Cardiac muscle cell (in vitro differentiated cells and primary cell): ENCODE measurements at places on chromosomes 4 and X. TPM values are rescaled to one million over a fixed set of nuclear protein-coding genes. Genes with fewer than 3 reads are reported as not detected.

- peak; percentile 70 for DNase-seq
Measured at GRCh38 chrX:130916636-130917422, 13.8 kb upstream of the ENOX2 start.

DNA sequence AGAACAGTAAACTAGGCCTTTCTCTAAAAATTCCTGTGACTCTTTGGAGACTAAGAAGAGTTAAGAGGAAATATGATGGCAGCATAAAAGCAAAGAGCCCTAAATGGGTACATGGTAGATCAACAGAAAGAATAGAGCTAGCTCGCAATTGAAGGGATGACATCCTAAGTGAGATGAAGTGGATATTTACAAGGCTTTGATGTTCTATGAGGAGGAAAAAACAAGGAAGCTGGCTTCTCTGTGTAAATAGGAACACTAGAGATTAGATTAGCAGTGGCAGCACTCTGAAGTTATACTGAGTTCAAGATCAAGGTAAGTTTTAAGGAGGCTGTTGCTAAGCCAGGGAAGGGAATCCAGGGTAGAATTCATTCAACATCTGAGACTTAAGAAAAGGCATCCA lies 73.1 kb upstream of the MBNL3 start:
- no peak for DNase-seq

DNA sequence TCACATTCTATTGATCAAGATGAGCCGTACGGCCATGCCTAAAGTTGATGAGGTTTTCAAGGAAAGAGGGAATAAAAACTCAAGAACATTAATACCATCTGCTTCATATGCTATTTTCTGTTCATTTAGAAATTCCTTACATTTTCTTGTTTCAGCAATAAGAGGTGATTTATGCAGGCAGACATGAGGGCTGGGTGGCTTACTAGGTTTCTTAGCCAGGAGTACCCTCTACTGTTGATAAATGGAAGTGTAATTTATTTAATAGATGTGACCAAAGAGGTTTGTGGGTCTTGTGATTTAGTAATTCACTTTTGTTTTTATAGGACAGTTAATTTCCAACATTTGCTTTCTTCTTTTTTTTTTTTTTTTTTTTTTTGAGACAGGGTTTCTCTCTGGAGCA lies 6.4 kb upstream of the SMIM9 start:
- DNase-seq, result peak; percentile 4

GRCh38 chrX:115948018-115948923 lies 222.3 kb upstream of the AGTR2 start:
- DNase-seq, result no peak

- no peak for DNase-seq
Measured at GRCh38 chrX:118181030-118181429, 64.4 kb upstream of the KLHL13 start.

DNA sequence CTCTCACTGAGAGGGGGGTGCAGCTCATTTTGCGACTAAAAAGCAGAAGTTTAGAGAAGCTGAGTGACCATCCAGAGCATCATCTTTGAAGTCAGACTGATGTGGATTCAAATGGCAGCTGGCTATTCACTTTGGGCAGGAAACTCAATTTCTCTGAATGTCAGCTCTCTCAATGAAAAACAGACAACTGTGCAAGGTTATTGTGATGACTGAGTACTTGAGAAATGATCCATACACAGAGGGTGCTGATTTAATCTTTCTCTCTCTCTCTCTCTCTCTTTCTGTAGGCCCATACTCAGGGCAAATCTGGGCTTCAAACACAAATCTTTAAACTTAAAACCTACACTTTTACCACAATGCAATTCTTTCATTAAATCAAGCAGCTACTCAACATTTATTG lies 185.8 kb upstream of the SLIT2 start:
- no peak for DNase-seq

DNA sequence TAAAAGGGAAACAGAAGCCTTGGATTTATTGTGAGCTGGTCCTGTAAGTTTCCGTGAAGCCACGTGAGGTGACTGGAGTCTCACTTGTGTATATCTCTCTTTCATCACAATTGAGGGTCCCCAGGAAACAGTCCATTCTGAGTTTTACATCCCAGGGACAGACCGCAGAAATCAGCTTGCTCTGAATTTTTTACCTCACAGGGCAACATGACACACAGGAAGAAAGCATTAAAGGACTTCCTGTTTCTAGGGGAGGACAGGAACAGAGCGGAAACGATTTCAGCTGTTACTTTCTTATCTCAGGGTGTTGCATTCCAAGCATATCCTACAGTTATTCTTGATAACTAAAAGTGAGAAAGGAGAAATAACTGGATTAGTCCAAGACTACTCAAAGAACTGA lies 553.5 kb downstream of the TRAM1L1 start:
- DNase-seq, result peak; percentile 2

DNA sequence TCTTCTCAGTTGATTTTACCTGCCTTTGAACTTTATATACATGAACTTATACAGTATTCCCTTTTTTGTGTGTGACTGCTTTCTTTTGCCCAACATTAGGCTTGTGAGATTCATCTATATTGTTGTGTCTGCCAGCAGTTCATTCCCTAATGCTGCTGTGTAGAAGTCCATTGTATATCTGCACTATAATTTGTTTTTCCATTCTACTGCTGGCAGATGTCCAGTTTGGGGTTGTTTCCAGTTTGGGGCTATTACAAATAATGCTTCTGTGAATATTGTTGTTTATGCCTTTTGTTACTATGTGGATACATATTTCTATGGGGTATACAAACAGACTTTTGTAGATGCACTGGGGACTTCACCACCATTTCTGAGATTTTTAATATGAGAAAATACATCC lies 268.4 kb downstream of the DCTD start:
- no peak for DNase-seq

DNA sequence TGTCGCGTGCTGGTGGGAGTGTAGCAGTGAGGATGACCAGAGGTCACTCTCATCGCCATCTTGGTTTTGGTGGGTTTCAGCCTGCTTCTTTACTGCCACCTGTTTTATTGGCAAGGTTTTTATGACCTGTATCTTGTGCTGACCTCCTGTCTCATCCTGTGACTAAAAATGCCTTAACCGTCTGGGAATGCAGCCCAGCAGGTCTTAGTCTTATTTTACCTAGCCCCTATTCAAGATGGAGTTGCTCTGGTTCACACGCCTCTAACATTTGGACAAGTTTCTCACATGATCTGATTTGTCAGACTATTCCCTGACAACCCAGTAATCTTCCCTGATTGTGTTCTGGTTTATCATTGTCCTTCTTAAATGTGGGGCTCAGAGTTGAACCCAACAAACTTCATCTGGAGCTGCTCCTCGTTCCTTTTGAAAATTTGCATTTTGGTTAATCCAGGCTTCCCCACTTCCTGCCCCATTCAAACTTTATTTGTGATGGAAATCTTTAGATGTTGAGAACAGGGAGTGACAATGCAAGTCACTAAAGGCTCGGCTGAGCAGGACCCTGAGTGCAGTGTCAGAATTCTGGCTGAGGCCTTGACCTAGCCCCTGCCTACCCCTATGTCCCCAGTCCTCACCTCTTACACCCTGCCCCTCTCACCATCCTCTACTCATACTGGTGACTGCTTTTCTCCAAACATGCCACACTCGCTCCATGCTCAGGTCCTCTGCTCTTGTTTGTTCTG lies 226.8 kb downstream of the STIM2 start:
- DNase-seq, result no peak

DNA sequence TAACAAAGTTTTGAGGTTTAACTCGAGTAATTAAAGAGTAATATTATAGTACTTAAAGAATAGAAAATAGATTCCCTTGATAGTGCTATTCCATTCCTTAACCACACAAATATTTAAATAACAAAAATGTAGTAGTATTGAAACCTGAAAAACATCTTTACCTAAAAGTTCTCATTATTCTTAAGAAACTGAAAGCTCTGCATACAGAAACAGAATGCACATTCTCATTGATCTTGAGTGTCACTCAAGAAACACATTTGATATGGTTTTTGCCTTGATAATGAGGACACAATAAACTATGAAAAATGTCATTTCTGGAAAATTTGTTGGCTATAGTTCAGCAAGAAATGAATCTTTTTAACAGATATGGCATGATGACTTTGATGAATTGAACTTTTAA lies 268.5 kb downstream of the COL25A1 start:
- DNase-seq, result no peak

DNA sequence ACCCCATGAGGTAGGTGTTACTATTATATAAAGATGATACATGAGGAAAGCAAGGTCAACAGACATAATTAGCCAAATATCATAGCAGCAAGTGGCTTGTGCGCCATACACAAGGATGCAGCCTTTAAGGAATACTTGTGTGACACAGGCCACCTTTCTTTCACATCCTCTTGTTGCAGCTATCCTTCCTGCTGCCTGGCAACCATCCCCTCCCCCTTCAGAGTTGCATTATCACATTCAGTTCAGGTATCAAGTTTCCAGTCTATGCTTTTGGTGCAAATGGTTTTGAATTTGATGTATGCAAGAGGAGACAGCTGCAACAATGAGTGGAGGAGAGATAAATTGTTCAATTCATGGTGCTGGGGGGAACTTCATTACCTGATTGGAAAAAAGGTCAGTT lies 6.4 kb downstream of the ZCCHC18 start:
- no peak for DNase-seq

GRCh38 chr4:2482693-2483092 lies 13.8 kb downstream of the RNF4 start:
- DNase-seq, result no peak

- DNase-seq, result no peak
Measured at GRCh38 chr4:3708611-3709010, 57.6 kb upstream of the ADRA2C start.

- no peak for DNase-seq
Measured at GRCh38 chr4:152029631-152030030, 268.8 kb upstream of the GATB start.

- no peak for DNase-seq
Measured at GRCh38 chrX:8579602-8580001, 115.0 kb downstream of the VCX3B start.

- peak; percentile 48 for DNase-seq
Measured at GRCh38 chr4:76856243-76857073, 41.5 kb downstream of the SOWAHB start.

- no peak for DNase-seq
Measured at GRCh38 chr4:19438233-19438632, 813.5 kb upstream of the SLIT2 start.

GRCh38 chr4:24971192-24971591 lies 58.4 kb upstream of the CCDC149 start:
- no peak for DNase-seq

GRCh38 chr4:83568062-83568461 lies 32.2 kb downstream of the GPAT3 start:
- no peak for DNase-seq

DNA sequence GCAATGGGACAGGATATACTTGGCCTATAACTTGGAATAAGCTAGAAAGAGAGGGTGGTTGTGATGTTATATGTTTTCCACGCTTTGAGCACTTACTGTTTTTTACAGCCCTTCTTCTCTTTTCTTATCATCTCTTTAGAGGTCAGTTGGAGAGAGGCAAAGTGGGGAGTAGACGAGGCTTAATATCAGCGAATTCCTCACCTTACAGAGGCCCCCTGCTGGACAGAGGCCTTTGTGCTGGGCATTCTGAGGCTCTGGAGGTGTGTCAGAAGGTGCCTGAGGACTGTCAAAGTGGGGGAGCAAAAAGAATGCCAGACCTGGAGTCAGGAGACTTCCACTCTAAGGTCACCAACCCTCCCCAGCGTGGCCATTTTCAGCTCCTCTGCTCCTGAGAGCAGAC lies 42.5 kb downstream of the MAMLD1 start:
- DNase-seq, result peak; percentile 21

GRCh38 chr4:23337292-23337691 lies 552.6 kb downstream of the PPARGC1A start:
- DNase-seq, result peak; percentile 14

GRCh38 chrX:134362560-134363089 lies 97.3 kb upstream of the HPRT1 start:
- DNase-seq, result no peak

DNA sequence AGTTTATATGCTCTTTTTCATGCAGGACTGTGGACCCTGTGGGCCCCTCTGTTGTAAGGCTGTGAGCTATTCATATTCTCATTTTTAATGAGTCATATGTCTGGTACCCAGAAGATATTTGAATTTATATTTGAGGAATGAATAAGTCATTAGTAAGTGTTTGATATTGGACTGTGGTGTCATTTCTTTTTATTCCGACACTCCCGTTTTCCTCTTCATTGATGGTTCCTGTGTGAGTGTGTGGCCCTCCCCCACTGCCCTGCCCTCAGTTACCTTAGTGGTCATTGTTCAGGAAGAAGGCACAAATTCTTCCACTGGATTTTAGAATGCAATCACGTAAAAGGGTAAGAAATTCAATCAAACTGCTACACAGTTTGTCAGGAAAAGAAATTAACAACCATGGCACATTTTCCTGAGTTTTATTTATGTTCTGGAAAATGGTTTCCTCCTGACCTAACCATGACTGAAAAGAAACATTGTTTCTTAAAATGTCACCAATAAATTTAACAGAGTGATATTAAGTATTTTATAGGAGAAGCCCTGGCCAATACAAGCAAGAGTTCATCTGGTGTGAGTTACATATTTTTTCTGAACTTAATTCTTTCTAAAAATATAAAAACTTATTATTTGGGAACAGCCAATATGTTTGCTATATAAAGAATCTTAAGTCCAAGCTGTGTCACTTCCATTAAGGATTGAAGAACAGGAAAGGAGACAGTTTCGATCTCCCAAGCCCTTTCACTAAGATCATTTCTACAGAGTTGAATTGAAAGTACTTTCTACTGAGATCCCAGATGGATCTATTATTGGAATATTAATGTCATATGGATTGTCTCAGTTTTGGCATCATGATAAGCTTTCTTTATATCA lies 370.5 kb upstream of the ANXA10 start:
- no peak for DNase-seq

EVC2 gene
- total RNA-seq, result 3.1 and 3.3 TPM in 2 replicates

TMEM131L gene
- total RNA-seq, result 2.1 and 7.4 TPM in 2 replicates

FRAS1 gene
- 13.8 and 20.4 TPM in 2 replicates for total RNA-seq

SLIT2 gene
- total RNA-seq, result 48.9 and 59.8 TPM in 2 replicates

GNRHR gene
- not detected in 2 replicates for total RNA-seq

CENPVL1 gene
- total RNA-seq, result 1.4 TPM in 2 replicates

ARAP2 gene
- 2.6 and 3.9 TPM in 2 replicates for total RNA-seq

OPN1MW gene
- not detected in 2 replicates for total RNA-seq

ETDB gene
- not detected in 2 replicates for total RNA-seq

RHOH gene
- not detected in 2 replicates for total RNA-seq

GRK4 gene
- 9.4 and 12.8 TPM in 2 replicates for total RNA-seq

HSFX1 gene
- 4.0 and 5.2 TPM in 2 replicates for total RNA-seq

CENPVL3 gene
- 4.9 and 6.3 TPM in 2 replicates for total RNA-seq
